Activated CD8-positive, alpha-beta memory T cell treated with anti-CD3 and anti-CD28 coated beads, Interleukin-2, amount 50 U/mL, for 48 hours (primary cell): ENCODE measurements at places on chromosomes 5 and 9.

DNA sequence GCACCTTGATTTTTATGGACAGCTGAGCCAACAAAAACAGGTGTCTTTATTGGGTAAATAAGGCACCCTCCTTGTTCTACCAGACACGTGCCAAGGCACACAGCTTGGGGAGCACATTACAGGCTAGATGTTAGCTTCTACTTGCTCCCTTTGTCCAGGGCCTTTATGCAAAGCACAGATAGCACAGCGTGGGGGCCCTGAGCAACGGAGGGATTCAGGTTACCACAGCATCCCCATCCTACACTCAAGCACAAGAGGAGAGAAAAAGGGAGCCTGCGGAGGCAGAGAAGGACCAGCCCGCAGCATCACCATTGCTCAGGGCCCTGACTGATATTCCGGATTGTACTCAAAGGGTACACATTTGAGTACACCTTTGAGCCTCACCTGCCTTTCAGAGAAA lies 181.7 kb upstream of the KIF2A start:
- DNase-seq = no peak

- DNase-seq = no peak
Observed at GRCh38 chr5:128225245-128226030, 141.9 kb downstream of the SLC12A2 start.

GRCh38 chr9:82996941-82997340 lies 66.0 kb downstream of the RASEF start:
- no peak for DNase-seq

DNA sequence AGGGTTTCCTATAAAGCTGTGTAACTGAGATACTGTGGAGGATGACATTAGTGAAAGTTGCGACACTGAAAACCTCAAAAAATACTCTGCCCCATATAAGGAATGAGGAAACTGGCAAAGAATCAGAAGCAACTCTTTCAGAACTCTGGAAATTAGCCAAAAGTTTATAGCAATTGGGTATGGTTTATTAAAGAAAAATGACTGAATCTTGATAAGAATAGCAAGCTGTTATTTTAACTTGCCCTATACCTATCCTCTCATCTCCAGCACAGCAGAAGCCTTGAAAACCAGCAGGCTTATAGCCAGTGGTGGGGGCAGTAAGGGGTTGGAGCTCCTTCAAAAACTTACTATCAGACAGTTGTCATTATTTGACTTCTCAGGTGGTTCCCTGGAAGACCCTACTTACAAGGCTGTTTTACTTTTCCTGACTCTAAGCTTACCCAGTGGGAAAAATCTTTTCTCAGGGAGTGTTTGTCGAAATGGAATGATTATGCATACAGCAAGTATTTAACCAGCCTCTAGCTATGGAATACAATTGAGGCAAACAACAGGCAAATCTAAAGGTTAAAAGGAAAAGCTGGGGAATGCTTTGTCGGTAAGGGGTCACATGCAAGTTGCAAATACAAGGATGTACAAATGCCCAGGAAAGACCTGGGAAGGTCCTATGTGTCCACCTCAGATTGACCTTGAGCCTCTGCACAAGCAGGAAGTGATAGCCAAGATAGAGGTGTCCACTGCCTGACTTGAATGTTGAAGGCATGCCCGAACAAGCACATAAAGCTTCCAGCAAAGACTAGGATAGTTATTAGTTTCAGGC lies 21.0 kb upstream of the FAM151B start:
- DNase-seq = no peak

DNA sequence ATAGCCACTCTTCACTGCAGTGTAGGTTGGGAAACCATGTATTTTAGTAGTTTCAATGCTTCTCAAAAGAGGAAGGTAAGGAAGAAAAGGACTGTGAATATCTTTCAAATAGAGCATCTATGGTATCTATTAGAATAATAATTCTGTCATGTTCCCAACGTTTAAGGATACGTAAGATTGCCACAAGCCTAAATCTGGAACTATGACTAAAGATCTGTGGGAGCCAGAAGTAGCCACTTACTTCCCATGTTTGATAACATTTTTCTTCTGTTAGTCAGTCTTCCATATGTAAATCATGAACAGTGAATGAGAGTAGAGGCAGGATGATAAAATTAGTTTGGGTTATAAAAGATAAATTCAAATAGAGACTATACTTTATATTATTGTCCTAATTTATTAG lies 16.3 kb upstream of the MROH2B start:
- DNase-seq = no peak

GRCh38 chr9:25366906-25367305 lies 311.3 kb downstream of the TUSC1 start:
- no peak for DNase-seq

GRCh38 chr9:88998503-88998902 lies 7.2 kb downstream of the S1PR3 start:
- no peak for DNase-seq

DNA sequence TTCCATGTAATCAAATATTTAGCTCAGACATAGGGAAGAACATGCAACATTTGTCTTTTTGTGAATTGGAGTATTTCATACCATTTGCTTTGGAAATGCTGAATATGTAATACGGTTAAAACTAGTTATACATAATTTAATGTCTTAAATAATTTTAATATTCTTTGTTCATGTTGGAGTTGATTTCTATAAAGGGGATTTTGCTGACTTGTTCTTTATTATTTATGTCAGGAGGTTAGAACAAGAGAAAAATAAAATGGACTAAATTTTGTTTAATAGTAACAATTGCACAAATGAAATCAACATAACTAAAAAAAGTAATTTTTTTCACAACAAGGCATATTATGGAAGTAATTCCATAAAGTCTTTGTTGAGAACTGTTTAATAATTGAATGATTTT lies 170.0 kb upstream of the CDH18 start:
- no peak for DNase-seq

GRCh38 chr5:157431544-157432200 lies 28.3 kb upstream of the NIPAL4 start:
- DNase-seq = no peak

DNA sequence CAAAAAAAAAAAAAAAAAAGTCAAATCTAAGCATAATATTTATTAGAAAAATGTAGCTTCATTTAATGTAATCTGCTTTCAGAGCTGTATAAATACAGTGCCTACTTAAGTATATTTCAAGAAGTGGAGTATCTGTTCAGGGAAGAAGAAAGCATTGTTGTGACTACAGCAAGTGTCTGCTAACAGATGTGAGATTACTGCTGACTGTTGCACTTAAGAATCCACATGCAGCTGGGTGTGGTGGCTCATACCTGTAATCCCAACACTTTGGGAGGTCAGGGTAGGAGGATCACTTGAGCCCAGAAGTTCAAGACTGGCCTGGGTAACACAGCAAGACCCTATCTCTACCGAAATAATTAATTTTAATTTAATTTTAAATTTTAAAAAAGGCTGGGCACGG lies 19.0 kb downstream of the KDM3B start:
- DNase-seq = no peak

GRCh38 chr5:158552241-158552640 lies 547.5 kb downstream of the EBF1 start:
- DNase-seq = no peak

DNA sequence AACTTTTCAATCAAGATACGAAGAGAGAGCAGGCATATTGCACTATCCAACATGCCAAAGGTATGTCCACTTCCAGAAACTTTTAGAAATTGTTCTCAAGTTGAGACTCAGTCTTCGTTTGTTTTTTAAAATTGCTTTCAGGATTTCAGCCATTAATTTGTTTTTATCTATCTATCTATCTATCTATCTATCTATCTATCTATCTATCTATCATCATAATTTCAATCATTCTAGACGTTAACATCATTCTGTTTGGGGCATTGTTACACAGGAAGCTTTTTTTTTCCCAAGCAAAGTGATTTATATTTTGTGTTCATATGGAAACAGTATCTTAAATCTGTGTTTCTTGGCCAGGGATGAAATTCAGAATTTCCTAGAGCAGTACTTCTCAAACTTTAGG lies 7.6 kb downstream of the ERAP2 start:
- no peak for DNase-seq

- DNase-seq = no peak
Observed at GRCh38 chr9:110303133-110303532, 34.5 kb downstream of the TXNDC8 start.

DNA sequence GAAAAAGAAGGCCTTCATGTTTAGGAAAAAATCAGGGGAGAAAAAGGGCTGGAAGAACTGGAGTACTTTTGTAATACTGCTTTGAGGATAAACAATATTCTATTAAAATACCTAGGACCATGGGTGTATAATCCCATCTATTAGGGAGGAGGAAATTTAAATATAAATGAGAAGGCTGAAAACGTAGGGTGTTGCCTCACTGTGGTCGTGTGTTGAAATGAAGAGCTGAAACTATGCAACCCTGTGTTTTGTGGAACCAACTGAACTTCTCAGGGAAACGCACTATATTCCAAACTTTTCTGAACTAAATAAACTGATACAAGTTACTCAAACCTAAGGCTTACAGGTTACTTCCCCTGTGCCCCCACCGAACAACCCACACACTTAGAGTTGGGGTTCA lies 4.5 kb upstream of the CNTLN start:
- DNase-seq = no peak

DNA sequence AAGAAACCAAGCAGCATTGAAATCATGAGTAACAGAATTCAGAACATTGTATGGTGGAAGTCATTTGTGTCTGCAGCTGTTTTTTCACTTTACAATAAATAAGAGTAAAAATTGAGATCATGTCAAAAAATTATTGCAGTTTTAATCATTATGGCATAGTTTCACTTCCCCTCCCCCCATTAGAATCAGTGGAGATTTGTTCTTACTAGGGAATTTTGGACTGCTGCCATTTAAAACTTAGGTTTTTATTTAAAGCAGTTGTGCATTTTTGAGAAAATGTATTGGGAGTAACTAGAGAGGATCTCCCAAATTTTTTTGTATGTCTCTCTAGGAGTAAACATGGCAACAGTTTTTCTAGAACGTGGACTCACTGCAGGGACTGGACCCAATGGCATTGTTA lies 20.4 kb downstream of the GTF3C4 start:
- no peak for DNase-seq

- no peak for DNase-seq
Observed at GRCh38 chr9:34555002-34555348, 32.2 kb upstream of the ENHO start.

- DNase-seq = no peak
Observed at GRCh38 chr5:122844136-122844909, 1.1 kb upstream of the SNX24 start.

GRCh38 chr5:136006761-136007251 lies 22.0 kb upstream of the TGFBI start:
- DNase-seq = no peak

DNA sequence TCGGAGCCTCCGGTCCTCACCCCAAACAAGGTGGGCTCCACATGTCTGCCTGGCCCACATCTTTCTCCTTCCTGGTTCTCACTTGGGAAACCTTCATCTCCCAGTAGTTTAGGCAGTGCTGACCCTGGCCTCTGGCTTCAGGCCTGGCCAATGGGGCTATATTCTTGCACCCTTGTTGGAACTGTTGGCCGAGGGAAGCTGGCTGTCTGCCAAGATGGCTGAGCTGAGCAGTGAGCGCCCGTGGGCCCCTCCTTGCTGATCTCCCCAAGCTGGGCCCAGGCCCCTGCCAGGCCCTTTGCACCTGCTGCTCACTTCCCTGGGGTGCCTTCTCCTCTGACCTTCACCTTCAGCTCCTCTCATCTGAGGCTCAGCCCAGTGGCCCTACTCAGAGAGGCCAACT lies 31.3 kb downstream of the TSPAN17 start:
- no peak for DNase-seq

GRCh38 chr5:176817841-176818377 lies 7.5 kb downstream of the UNC5A start:
- peak; percentile 66 for DNase-seq

GRCh38 chr9:12463641-12464040 lies 229.5 kb upstream of the TYRP1 start:
- DNase-seq = no peak

- DNase-seq = no peak
Observed at GRCh38 chr5:142314109-142314508, 10.7 kb downstream of the SPRY4 start.

- DNase-seq = peak; percentile 39
Observed at GRCh38 chr9:34993502-34994259, 4.1 kb downstream of the DNAJB5 start.

DNA sequence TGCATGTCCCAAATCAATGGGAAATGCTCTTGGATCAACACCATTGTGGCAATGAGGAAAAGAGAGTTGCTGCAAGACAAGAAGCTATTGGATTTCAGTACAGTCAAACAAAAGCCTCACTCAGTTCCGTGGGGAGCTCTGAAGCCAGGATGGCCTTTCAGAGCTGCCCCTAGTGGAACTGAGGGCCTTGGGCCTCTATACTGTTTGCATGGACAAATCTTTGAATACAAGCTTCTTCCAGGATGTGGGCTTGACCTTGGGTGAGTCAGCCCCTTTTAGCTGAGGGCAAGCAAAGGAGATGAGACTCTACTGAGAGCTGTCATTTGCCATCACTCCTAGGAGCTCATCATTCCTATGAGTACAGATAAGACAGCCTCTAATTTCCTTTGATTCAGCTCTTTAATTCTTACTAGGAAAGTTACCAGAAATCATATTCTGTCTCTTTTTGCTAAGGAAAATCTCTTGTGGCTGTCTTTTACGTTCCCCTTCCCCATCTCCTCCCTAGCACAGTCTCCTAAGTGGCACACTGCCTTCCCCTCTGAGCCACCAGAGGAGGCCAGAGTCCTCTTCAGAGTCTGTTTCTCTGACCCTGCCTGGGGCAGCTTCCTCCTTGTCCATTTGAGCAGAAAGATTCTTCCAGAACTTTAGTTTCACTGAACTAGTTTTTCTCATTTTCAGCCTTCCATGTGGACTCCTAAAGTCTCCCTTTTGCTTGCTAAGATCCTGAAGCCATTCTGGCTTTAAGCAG lies 168.8 kb upstream of the POC5 start:
- DNase-seq = no peak

- no peak for DNase-seq
Observed at GRCh38 chr9:124858330-124859046, 3.3 kb downstream of the RPL35 start.

- no peak for DNase-seq
Observed at GRCh38 chr5:45440466-45440865, 255.7 kb downstream of the HCN1 start.

GRCh38 chr5:73152411-73153388 lies 20.3 kb upstream of the TMEM174 start:
- DNase-seq = no peak

GRCh38 chr9:114235033-114235661 lies 79.8 kb downstream of the COL27A1 start:
- DNase-seq = no peak

GRCh38 chr5:41636605-41637004 lies 126.2 kb upstream of the PLCXD3 start:
- no peak for DNase-seq

DNA sequence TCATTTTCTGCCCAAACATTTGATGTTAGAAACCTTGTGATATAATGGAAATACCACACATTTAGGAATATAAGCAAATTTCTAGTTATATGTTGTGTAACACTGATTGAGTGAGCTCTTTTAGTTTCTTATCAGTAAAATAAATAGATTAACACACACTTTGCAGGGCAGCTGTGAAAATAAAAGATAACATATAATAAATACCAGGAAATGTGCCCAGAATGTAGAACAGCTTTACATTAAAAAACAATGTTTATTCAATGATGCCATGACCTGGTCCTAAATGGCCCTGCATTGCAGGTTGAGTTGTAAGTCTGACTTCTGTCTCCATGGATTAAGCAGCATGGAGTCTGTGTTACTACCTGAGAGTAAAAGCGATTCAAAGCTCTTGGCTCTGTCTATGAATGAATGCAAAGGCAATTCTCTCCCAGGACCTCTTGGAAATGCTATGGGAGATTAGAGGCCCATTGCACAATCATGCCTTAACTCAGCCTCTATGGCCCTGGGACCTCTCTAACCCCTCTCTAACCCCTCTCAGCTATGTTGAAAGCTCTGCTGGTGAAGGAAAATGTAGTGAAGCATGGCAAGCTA lies 296.0 kb upstream of the ACTBL2 start:
- no peak for DNase-seq
